ENCODE measurements at places on chromosomes 4 and X. TPM values are rescaled to one million over a fixed set of nuclear protein-coding genes. Genes with fewer than 3 reads are reported as not detected.

- DNase-seq: no peak
These were observed 302.7 kb downstream of the PACRGL start for GRCh38 chr4:21002976-21003375.

DNA sequence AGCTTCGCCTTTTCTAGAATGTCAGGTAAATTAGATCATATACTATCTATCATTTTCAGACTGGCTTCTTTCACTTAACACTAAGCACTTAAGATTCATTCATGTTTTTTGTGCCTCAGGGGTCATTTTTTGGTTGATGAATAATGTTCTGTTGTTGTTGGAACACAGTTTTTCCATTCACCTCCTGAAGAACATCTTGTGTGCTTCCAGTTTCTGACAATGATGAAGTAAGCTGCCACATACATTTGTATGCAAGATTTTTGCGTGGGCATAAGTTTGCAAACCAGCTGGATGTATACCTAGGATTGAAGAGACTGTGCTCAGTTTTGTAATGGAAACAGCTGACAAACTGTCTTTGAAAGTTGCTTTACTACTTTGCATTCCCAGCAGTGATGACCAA, 37.6 kb downstream of the MAGEA9 start:
- DNase-seq: no peak

Gene SMIM43
- total RNA-seq: not detected

GRCh38 chr4:48329976-48330375, 11.4 kb upstream of the SLAIN2 start:
- no peak for DNase-seq
